Thymus (tissue), 14 donors: ENCODE measurements at places on chromosomes 1 and 21.

GRCh38 chr1:28775121-28775942 lies 36.6 kb upstream of the OPRD1 start:
- peaks cover 9% of the 10 kb centered on the region for H3K4me1 ChIP-seq
- peak; percentile 65 for DNase-seq
- peak overlapping the region; percentile 32 for H3K27ac ChIP-seq

DNA sequence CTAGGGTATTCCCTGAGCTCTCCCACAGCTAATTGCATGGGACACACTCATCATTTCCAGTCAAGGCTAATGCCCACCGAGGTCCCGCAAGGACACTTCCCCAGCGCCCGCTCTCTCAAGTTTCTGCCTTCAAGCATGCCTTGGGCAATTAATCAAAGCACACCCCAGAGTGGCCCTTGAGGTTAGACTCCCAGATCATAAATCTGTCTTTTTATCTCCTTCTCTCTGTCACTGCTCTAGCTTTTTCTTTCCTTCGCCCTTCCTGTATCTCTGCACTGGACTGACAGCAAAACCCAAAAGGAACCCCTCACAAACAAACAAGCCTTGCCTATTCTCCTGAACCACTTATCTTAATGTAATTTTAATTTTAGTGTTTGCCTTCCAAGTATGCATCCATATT lies 7.9 kb upstream of the EXOSC10 start:
- H3K4me3 ChIP-seq: no peak overlapping the region
- H3K4me1 ChIP-seq: no peaks in the 10 kb centered on the region
- peaks cover 47% of the 10 kb centered on the region for H3K36me3 ChIP-seq
- DNase-seq: no peak
- no peak overlapping the region for H3K27ac ChIP-seq

GRCh38 chr1:210681158-210681557 lies 352.5 kb downstream of the HHAT start:
- no peak overlapping the region for H3K27ac ChIP-seq
- H3K27me3 ChIP-seq: no peaks in the 10 kb centered on the region
- no peak for DNase-seq
- no peak overlapping the region for H3K4me3 ChIP-seq

GRCh38 chr1:168989985-168990384 lies 116.5 kb upstream of the ATP1B1 start:
- H3K27me3 ChIP-seq: no peaks in the 10 kb centered on the region
- no peaks in the 10 kb centered on the region for H3K4me1 ChIP-seq

- H3K4me1 ChIP-seq: no peaks in the 10 kb centered on the region
- no peaks in the 10 kb centered on the region for H3K36me3 ChIP-seq
- DNase-seq: no peak
- H3K27ac ChIP-seq: no peak overlapping the region
- peaks cover 20% of the 10 kb centered on the region for H3K27me3 ChIP-seq
Measured at GRCh38 chr1:154190550-154190949, 1.4 kb downstream of the TPM3 start.

GRCh38 chr1:113929750-113930498 lies 800 bp downstream of the HIPK1 start:
- H3K27ac ChIP-seq: peak overlapping the region; percentile 99
- H3K4me3 ChIP-seq: peak overlapping the region; percentile 96
- no peaks in the 10 kb centered on the region for H3K36me3 ChIP-seq
- no peaks in the 10 kb centered on the region for H3K27me3 ChIP-seq
